ENCODE measurements at places on chromosomes 11 and 22.

DNA sequence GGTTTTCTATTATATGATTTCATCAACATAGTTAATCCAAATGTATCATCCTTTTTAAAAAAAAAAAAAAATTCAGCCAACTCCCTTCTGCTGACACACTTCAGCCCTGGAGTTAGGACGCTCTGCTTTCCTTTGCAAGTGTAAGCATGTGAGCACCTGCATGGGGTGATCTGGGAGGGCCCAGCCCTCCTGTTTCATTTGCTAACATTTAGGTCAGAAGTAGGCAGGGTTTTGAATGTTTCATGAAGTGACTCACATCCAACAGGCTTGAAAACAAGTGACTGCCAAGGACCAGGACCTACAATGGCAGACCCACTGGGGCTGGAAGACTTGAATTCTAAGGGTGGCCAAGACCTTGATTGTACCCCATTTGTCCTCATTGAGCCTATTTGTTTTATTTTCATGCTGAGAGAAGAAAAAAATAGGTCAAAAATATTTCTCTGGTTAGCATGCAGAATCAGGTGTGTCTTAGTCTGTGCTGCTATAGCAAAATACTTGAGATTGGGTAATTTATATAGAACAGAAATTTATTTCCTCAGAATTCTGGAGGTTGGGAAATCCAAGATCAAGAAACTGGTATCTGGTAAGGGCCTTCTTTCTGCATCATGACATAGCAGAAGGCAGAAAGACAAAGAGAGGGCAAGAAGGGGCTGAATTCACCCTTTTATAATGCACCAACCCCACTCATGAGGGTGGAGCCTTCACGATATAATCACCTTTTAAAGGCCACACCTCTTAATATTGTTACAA is 137.6 kb downstream of the CD44 start:
- DNase-seq, result peak; percentile 5

DNA sequence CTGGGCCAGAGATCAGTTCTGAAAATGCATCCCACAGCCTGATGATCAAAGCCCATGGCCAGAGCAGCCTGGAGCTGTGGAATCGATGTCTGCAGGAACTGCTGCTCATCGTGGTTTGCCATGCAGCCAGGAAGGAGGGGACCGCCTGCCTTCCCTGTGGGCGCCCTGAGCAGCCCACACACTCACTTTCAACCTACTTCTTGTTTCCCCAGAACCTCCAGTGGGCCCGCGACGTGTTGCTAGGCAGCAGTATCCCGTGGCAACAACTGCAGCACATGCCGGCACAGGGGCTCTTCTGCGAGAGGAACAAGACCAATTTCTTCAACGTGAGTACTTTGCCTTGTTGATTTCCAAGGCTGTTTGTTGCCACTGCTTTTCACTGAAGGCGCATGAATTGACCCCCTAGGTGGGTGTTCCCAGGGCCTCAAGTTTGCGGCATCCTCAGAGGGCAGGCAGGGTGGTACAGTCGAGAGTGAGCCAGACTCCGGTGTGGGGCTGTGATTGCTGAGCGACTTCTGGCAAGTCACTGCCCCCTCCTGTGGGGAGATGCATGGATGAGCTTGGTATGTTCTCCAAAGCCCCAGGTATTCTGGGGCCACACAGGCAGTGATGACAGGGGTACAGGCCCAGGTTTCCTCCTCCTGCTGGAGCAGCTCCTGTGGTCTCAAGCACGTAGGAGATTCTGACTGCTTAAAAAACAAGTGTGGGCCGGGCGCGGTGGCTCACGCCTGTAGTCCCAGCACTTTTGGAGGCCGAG is 47.0 kb upstream of the SUSD2 start:
- DNase-seq, result peak; percentile 42

GRCh38 chr11:27367881-27368280 is 4.9 kb upstream of the CCDC34 start:
- no peak for DNase-seq

DNA sequence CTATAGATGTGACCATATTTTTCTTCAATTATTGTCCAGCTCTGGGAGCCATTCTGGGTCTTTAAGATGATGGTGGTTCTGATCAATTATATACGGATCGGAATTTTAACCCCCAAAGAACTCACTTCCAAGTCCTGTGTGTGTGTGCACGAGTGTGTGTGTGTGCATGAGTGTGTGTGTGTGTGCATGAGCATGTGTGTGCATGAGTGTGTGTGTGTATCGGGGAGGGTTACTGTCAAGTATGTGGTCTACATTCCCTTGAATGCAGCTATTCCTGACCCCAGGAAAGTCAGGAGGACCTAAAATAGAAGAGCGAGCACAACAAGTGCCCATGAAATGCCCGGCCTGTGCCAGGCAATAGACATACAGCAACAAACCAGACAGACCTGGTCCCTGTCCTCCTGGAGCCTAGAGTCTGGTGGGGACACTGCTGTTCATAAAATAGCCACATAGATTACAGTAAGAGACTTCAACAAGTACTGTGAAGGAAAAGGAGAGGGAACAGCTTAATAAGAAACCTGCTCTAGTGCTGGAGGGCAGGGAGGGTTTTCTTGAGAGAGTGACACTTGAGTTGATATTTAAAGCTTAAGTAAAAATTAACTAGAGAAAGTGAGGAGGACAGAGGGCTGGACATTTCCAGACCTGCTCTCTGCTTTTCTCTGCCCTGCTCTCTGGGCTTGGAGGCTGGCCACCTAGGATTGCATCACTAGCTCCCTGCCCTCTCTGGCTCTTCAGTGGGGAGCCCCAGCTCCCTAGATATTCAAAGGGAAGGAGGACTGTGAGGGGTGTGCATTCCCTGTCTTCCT is 66.1 kb upstream of the SPON1 start:
- no peak for DNase-seq

- no peak for DNase-seq
These were observed 71.5 kb upstream of the LMO1 start for GRCh38 chr11:8335186-8335585.

DNA sequence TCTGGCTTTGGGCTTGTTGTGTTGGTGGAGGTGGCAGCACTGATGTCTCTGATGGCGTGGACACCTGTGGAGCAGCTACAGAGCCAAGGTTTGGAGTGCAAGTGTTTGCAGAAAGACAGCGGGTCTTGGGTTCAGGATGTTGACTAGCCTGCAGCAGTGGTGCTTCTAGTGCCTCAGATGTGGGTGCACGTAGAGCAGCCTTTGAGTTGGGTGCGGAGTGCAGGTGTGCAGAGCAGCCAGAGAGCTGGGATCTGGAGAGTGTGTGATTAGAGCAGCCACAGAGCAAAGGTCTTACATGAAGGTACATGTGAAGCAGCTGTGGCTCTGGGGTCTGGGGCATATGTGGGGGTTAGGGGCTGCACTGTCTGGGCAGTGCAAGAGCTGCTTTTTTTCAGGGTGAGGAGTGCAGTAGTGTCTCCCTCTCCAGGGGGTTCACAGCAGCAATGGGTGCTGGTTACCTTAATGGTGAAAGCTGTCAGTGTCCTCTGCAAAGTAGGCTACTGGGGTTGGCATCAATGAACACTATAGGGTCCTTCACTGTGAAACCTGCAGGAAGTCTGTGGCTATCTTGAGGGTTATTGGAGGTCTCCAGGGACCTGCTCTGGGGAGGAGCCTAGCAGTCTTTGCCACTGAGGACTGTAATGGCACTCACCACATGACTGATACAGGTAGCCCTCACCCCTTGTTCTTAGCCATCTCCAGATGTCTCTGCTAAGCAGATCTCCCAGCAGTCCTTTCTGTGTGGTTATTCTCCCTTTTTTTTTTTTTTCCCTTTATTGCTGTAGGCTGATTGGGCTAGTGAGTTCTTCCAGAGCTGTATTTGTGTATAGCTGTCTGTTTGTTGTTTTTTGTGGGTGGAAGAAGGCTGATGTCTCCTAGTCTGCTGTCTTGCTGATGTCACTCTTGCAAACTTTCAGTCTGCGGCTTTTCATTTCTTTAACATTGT is 14.3 kb downstream of the BIRC2 start:
- no peak for DNase-seq

DNA sequence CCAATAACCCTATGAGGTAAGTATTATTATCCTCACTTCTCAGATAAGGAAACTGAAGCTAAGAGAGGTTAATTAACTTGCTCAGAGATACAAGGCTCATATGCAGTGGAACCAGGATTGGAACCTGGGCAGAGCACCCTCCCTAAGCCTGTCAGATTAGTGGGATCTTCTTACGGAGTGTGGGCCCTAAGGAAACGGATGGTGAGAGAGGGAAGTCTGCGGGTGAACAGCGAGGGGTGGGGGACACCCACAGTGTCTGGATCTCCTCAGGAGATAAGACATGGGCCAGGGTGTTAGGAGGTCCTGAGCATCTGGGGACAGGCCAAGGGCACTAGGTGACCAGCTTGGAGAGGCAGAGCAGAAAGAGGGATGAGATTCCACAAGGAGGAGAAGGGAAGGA is 376.0 kb downstream of the CADM1 start:
- no peak for DNase-seq

GRCh38 chr11:60937811-60938210 is 13.6 kb downstream of the TMEM132A start:
- DNase-seq, result no peak

GRCh38 chr11:428295-428694 is 13.5 kb upstream of the SIGIRR start:
- no peak for DNase-seq

DNA sequence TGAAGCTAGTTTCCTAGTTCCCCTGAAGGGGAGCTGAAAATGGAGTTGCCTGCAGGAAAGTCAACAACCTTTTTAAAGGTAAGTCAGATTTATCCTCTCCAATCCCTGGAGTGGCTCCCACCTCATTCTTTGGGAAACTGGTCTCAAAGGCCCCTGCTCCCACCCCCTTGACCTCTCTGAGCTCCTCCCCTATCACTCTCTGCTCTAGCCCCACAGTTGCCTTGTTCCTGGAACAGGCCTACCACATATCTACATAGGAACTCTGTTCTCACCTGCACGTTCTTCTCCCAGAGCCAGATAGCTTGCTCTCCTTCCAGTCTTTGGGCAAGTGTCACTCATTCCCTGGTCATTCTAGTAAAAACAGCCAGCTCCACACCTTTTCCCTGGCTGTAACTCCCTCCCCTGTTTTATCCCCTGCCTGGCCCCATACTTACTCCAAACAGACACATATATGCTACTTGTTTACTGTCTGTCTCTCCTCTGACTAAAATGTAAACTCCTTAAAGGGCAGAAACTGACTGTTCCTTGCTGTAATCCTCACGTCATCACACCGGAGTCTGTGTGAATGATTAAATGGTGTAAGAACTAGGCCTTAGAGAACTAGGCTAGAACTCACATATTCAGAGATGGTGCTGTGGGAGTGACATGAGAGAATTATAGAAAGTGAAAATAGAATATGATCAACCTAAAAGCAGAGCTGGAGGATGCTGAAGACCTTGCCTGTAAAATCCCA is 53.3 kb downstream of the TCF20 start:
- DNase-seq, result no peak
